ENCODE measurements at places on chromosomes 2 and 18.
A peak's percentile ranks its signal among the peaks of the same experiment; 100 is the strongest.

- no peak for DNase-seq
Observed at GRCh38 chr2:196961889-196962288, 35.4 kb upstream of the PGAP1 start.

- DNase-seq = no peak
Observed at GRCh38 chr2:207015901-207016300, 76.6 kb downstream of the CPO start.

GRCh38 chr2:46555011-46555410 is 75.6 kb downstream of the TMEM247 start:
- DNase-seq = no peak

GRCh38 chr18:12442946-12443345 is 35.2 kb downstream of the PRELID3A start:
- DNase-seq = peak; percentile 26

- DNase-seq = no peak
Observed at GRCh38 chr2:228845162-228845925, 425.7 kb downstream of the PID1 start.

- peak; percentile 11 for DNase-seq
Observed at GRCh38 chr2:153105829-153106578, 372.6 kb downstream of the RPRM start.

GRCh38 chr2:227191367-227191766 is 26.9 kb downstream of the COL4A3 start:
- DNase-seq = no peak

GRCh38 chr2:65530547-65531320 is 98.3 kb upstream of the SPRED2 start:
- DNase-seq = peak; percentile 46

GRCh38 chr2:239249776-239250175 is 151.0 kb downstream of the HDAC4 start:
- DNase-seq = no peak

GRCh38 chr18:36297417-36298125 is at the start of gene FHOD3:
FHOD3 (plus strand) TSS chr18:36297713; CDS start chr18:36297836, 123 bp downstream.
- peak; percentile 52 for DNase-seq

DNA sequence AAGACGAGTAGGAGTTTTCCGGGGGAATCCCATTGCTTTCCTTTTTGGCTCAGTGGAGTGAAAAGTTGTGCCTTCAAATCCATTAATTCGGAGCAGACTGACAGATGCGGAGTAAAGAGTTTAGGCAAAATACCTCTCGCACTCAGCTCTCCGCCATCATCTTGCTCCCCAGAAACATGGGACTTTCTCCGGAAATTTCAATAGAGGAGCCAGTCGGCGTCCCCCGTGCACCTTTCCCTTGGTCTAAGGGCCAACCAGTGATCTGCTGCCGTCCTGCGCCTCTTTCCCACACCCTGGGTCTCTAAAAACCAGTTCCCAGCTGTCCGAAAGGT is 318 bp downstream of the TYW5 start:
- DNase-seq = no peak

DNA sequence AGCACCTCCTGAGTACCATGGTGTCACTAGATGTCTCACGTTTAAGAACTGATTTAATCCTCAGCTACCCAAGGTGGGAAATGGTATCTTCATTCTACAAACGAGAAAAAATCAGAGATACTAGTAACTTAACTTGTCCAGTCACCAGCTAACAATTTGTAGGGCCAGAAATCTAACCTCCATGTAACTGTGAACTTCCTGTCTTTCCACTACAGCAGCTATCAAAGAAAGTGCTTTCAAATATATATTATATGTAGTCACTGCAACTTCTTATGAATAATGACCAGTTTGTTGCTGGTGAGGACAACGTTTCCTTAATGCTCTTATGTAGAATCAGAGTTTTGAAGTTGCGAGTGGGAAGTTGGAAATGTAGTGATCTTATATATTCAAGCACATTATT is 1.9 kb downstream of the REV1 start:
- no peak for DNase-seq

GRCh38 chr2:123532994-123533393 is 492.1 kb upstream of the CNTNAP5 start:
- no peak for DNase-seq

DNA sequence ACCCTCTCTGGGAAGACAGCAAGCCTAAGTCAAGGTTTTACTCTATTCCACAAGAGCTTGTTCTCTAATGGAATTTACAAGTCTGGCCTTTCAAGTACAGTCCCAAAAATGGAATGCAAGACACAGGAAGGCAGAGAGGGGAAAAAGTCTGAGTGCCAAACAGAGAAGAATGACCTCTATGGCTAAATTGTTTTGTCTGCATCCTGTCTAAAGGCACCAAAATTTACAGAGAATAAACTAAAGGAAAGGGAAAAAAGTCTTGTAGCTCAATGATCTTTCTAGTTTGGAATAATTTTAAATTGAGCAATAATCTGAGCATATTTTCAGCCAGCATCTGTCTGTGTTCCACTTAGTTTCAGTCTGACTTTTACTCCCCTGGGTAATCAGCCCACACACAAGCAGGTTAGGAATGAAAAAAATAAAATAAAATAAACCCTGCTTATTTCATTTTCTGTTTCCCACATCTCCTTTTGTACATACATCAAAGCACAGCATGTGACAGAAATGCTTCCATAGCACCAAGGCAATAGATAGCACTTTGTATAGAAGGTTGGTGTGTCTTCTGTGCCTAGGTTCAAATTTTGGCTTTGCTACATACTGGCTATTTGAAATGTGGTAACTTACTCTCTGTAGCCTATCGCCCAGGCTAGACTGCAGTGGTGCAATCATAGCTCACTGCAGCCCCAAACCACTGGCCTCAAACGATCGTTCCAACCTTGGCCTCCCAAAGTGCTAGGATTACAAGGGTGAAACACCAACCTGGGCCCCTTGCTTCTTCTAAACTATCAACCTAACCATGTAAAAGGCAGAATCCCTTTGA is 105.1 kb downstream of the SLC8A1 start:
- DNase-seq = no peak

DNA sequence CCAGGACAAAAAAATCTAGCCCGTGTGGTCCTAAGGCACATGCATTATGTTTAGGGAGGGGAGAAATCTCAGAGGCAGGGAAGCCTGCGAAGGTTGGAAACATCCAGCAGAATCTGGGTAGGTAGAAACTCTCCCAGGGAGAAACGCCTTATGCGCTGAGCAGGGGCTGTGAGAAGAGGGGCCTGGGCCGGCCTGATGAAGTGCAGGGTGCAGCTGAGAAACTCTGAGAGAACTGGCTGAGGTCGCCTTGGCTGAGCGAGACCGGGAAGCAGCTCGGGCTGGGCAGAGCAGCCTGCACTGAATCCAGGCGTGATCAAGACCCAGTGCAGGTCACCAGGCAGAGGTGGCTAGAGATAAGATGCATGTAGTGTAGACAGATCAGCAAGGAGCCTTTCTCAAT is 15.1 kb downstream of the CHMP1B start:
- DNase-seq = no peak

DNA sequence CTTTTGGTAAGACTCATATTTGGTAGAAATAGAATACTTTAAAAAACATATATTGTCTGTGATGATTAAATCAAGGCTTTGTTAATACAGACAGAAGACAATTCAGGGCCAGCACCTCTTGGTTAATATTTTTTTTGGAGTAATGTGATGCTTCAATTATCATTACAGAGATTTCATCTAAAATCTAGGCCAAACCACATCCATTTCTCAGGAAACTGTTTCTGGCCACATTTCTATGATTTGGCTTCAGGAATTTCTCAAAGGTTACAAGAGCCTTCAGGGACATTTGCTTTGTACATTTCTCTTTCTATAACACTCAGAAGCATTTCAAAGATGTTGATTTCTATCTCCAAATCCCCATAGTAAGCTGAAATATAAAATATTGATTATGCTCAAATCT is 614.9 kb downstream of the LRP1B start:
- no peak for DNase-seq

- peak; percentile 32 for DNase-seq
Observed at GRCh38 chr2:219522111-219523030, 8.1 kb downstream of the ASIC4 start.

- DNase-seq = no peak
Observed at GRCh38 chr2:36670881-36671595, 25.5 kb upstream of the VIT start.

GRCh38 chr2:109721626-109722025 is 72.5 kb upstream of the RGPD5 start:
- no peak for DNase-seq

DNA sequence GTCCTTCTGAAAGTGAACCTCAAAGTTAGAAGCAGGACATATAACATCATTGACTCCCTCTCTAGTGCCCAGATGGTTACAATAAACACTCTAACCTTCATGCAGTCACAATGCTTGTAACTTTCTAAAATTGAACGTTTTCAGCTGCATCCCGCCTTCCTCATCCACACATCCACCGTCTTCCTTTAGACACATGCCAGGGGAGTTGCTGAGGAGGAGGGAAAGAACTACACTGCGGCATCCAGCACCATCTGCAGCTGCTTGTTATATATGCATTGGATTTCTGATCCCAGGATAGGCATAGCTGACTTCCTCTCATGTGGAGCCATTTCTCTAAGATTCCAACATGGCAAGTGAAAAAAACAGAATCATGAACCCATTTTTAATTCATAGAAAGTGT is 96.8 kb downstream of the FBXO15 start:
- DNase-seq = no peak

DNA sequence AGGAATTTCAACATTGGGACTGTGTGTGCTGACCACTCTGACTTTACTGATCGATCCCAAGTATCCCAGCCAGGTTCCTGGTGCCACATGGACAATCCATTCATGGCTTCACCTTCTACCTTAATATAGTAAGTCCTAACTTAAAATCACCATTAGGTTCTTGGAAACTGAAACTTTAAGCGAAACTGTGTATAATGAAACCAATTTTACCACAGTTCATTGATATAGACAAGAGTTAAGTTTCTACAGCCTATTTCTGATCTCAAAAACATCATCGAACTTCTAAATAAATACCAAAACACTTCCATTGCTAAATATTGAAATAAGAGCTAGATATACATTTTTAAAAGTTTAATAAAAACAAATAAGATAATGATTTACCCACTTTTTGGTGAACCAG is 4.4 kb upstream of the EXOC6B start:
- no peak for DNase-seq

DNA sequence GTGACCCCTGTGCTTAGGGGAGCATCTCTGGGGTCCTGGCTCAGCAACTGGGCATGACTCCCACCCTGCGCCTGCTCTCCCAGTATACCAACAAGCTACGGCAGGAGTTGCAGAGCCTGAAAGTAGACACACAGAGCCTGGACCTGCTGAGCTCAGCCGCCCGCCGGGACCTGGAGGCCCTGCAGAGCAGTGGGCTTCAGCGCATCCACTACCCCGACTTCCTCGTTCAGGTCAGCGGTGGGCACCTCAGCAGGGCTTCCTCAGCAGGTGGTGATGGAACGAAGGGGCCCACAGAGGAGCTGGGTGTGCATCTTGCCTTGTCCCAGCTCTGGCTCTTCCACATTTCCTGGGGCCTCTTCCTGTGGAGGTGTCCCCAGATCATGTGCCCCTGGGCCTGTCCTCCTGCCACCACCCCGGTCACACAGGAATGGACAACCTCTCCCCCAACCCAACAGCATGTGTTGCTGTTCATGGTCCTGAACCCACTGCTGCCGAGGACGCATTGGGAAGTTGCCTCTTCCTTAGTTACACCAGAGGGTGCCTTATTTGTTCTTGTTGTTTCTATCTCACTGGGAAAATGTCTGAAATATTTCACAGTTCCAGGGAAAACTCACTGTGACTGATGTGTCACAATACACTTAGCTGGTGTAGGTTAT is 10.8 kb downstream of the PROM2 start:
- DNase-seq = no peak

- DNase-seq = peak; percentile 85
Observed at GRCh38 chr2:28377984-28378678, 14.5 kb upstream of the FOSL2 start.

DNA sequence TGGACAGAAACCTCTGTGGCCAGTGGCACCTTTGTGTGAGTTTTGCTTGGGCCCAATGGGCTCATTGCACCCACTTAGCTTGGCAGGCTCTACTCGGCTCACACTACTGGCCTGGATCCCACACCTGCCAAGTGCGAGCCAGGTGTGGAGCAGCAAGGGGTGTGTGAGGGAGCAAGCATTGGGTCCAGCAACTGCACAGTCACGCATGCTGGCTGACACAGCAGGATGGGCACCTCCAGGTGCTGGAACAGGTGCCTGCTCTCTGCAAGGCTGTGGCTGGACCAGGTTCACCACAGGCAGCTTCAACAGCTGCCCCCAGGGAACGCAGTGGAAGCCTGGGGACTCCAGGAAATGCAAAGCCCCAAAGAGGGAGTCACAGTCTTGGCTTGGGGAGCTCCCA is 94.2 kb downstream of the DOK6 start:
- no peak for DNase-seq

GRCh38 chr18:48599391-48599790 is 60.6 kb downstream of the CTIF start:
- DNase-seq = no peak

GRCh38 chr2:203937788-203938187 is 1.2 kb downstream of the ICOS start:
- no peak for DNase-seq

- DNase-seq = no peak
Observed at GRCh38 chr2:219628986-219629901, 1.8 kb downstream of the SLC4A3 start.

GRCh38 chr2:231711677-231712450 is 3.5 kb downstream of the PTMA start:
- DNase-seq = peak; percentile 32

DNA sequence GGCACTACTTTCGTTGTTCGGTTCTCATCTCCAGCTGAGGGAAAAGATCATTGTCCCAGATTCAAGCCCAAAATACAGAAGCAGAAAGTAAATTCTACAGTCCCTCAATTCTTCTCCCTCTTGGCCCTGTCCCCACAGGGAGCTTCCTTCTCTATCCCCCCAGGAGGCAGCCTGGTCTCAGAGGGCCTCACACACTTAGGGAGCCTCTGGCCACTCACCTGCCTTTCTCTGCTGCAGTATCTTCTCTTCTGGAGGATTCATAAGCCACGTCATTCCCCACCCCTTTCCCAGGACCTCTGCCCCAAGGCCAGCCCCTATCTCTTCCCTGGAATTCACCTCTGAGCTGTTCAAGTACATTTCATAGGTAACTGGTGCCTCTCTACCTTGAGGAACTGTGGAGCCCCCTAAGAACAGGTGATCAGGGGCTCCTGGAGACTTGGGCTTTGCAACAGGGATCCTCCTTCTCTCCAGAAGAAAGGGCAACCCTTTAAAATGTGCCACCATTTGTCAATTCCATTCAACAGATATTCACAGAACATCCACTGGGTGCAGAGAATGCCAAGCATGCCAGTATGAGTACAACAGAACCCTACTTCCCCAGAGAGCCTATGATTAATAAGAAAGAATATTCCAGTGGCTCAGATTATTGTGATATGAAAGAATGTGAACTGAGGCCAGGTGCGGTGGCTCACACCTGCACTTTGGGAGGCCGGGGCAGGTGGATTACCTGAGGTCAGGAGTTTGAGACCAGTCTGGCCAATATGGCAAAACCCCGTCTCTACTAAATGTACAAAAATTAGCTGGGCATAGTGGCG is 72.9 kb downstream of the CIB4 start:
- no peak for DNase-seq

Measured in mammary epithelial cell (primary cell).